ENCODE measurements at places on chromosomes 12 and 14. TPM values are rescaled to one million over a fixed set of nuclear protein-coding genes. Genes with fewer than 3 reads are reported as not detected.

GRCh38 chr12:54935235-54935951 is 49.2 kb downstream of the TESPA1 start:
- H3K4me3 ChIP-seq = no peak overlapping the region
- no peak for DNase-seq
- H3K27ac ChIP-seq = no peak overlapping the region
- no peaks in the 10 kb centered on the region for H3K36me3 ChIP-seq
- no peaks in the 10 kb centered on the region for H3K27me3 ChIP-seq

- no peak overlapping the region for H3K27ac ChIP-seq
- H3K27me3 ChIP-seq = no peaks in the 10 kb centered on the region
- DNase-seq = no peak
- H3K4me1 ChIP-seq = no peaks in the 10 kb centered on the region
Measured at GRCh38 chr14:80434574-80435321, 223.4 kb upstream of the DIO2 start.

GRCh38 chr12:114668886-114669288 is 15.1 kb downstream of the TBX3 start:
- no peaks in the 10 kb centered on the region for H3K4me1 ChIP-seq
- H3K27ac ChIP-seq = no peak overlapping the region
- no peaks in the 10 kb centered on the region for H3K36me3 ChIP-seq
- DNase-seq = no peak

GRCh38 chr14:86787717-86788116 is 1205.3 kb downstream of the GALC start:
- peaks cover 11% of the 10 kb centered on the region for H3K4me1 ChIP-seq
- H3K4me3 ChIP-seq = no peak overlapping the region
- no peak for DNase-seq
- H3K36me3 ChIP-seq = no peaks in the 10 kb centered on the region

DNA sequence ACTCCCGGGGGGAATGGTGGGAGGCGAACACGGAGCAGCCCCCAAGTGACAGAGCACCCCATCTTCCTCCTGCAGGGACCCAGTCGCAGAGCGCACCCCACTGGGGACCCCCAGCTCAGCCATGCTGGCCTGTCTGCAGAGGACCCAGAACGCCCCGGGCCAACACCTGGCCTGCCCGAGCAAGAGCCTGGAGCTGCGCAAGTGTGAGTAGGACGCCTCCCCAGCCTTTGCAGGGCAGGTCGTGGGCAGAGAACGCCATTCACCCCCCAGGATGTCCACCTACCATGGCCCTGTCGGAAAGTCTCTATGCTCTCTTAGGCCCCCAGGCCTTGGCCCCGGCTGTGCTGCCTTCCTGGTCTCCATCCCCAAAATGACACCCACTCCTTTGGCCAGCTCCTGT is 30.4 kb downstream of the FAM222A start:
- no peaks in the 10 kb centered on the region for H3K36me3 ChIP-seq
- DNase-seq = no peak
- no peaks in the 10 kb centered on the region for H3K27me3 ChIP-seq
- H3K27ac ChIP-seq = no peak overlapping the region
- H3K4me3 ChIP-seq = no peak overlapping the region
- no peaks in the 10 kb centered on the region for H3K4me1 ChIP-seq

DNA sequence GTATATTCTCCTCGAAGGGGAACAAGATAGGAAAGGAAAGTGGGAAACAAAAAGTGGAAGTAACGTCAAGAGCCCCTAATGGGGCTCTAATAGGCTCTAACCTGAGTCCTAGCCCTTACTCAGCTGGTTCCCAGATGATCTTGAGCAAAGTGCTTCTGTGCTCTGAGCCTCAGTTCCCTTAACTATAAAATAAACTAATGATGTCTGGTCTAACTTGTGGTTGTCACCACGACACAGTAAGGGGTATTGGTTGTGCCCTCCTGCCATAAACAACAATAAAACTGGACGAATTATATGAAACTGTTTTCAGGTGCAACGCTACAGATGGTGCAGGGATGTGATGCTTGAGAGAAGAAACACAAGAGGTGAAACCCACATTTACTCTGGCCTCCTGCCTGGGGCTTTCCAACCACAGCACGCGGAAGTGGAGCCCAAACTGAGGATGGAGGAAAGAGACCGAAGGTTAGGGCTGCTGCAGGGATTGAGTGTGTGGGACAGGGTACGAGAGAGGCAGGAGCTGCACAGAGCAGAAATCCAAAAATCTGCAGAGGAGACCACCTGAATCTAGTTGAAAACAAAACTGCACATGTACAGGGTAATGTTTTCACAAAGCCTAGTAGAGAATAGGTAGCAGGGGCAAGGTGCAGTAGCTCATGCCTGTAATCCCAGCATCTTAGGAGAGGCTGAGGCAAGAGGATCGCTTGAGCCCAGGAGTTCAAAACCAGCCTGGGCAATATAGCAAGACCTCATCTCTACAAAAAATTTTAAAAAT is 45.6 kb upstream of the BCL2L14 start:
- H3K36me3 ChIP-seq = no peaks in the 10 kb centered on the region
- DNase-seq = no peak
- H3K27ac ChIP-seq = no peak overlapping the region
- no peaks in the 10 kb centered on the region for H3K27me3 ChIP-seq
- H3K4me1 ChIP-seq = peaks cover 6% of the 10 kb centered on the region
- no peak overlapping the region for H3K4me3 ChIP-seq

- DNase-seq = peak; percentile 89
- H3K4me1 ChIP-seq = peaks cover 28% of the 10 kb centered on the region
- H3K4me3 ChIP-seq = peak within 1 kb of the TSS; percentile 60
- no peaks in the 10 kb centered on the region for H3K36me3 ChIP-seq
- H3K27ac ChIP-seq = peak within 1 kb of the TSS; percentile 27
- no peaks in the 10 kb centered on the region for H3K27me3 ChIP-seq
Measured at GRCh38 chr14:88005050-88005481, at the start of gene GPR65. Gene GPR65, plus strand, starts transcription at chr14:88005135. Its CDS starts 5,713 bp downstream, at chr14:88010848.

DNA sequence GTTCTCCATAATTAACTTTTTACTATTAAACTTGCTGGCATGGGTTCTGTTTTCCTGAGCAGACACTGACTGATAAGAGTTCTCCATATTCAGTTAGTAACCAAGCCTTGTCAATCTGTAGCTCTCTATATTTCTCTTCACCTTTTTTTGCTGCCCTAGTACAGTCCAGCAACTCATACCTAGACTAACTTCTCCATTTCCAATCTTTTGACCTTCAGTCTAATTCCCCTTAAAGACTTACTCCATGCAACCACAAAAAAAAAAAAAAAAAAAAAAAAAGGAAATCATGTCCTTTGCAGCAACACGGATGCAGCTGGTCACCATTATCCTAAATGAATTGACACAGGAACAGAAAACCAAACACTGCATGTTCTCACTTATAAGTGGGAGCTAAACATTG is 125.7 kb upstream of the KRAS start:
- H3K36me3 ChIP-seq = no peaks in the 10 kb centered on the region
- H3K4me3 ChIP-seq = no peak overlapping the region
- H3K27ac ChIP-seq = no peak overlapping the region
- DNase-seq = no peak

DNA sequence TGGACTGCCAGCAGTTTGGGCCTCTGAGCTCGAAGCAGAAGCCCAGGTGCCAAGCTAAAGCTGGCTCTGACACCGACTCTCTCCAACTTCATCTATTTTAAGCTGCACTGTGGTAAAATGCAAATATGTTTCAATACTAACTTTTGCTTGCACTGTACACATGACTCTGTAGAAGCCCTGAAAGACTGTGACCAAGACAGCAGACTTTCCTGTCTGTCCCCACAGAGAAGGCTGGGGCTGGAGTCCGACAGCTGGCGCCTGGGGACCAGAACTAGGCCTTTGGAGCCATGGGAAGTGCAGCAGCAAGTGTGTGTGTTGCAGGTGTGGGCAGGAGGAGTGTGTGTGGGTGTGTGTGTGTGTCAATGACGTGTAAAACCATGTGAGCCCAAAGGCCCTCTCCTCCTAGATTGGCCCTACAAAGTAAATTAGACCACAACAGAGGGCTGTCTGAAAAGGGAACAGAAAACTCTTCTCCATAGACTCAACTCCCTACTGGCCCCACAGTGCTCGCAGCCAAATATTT is 16.4 kb upstream of the RAB35 start:
- peaks cover 63% of the 10 kb centered on the region for H3K36me3 ChIP-seq
- H3K4me3 ChIP-seq = peak overlapping the region; percentile 55
- H3K27me3 ChIP-seq = no peaks in the 10 kb centered on the region
- peak; percentile 86 for DNase-seq
- peak overlapping the region; percentile 97 for H3K27ac ChIP-seq
- peaks cover 47% of the 10 kb centered on the region for H3K4me1 ChIP-seq

Gene PIK3C2G
- not detected for total RNA-seq

Gene RNASE3
- total RNA-seq = not detected

Gene GPR65
- total RNA-seq = 8.1 TPM
